ENCODE measurements at places on chromosomes 2 and 18.

DNA sequence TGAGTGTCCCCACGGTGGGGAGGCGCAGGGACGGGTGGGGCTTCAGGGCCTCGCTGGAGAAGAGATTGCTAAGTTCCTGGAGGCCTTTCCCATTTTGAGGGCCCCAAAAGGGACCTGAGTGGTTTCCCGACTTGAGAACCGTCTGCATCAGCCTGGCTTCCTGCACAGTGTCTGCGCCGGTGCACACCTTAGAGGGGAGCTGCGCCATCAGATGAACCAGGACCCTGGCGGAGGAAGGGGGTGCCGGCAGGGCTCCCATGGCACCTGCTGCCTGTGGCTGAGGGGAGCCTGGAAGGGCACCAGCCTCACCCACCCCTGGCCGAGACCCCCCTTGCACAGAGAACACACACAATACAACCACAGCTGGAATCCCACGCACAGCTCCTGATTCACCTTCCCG, 465.1 kb upstream of the MYT1L start:
- no peak for DNase-seq

DNA sequence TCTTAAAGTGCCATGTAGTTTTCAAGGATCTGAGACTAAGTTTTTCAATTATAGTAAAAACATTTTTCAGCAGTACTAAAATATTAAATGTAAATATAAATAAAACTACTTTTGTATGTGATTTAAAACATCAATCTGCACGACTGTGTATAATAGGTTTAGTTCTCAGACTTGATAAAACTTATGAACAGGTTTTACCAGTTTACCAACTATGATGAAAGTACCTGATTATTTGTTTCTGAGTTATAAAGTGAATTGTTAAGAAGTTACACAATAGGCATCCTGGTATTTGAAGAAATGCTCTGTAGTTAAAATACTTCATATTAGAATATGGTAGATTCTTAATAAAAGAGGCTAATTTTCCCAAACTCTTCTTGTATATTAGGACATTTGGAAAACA, 14.8 kb downstream of the RELCH start:
- no peak for DNase-seq

DNA sequence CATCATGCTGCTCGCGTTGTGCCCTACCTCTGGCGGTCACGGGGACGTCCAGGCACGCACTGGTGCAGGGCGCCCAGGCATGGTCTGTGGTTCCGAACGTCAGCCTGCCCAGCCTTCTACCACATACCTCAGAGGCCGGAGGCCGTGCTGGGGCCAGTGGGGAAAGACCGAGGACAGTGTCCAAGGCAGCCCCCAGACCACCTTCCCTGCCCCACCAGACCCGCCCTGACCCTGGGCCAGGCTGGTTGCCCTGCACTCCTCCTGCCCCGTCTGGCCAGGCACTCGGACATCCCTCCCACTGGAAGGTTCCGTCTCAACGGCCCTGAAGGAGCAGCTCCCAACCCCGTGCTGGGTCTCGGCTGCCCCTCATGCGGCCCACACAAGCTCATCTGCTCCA, 32.8 kb downstream of the SLC66A2 start:
- no peak for DNase-seq

DNA sequence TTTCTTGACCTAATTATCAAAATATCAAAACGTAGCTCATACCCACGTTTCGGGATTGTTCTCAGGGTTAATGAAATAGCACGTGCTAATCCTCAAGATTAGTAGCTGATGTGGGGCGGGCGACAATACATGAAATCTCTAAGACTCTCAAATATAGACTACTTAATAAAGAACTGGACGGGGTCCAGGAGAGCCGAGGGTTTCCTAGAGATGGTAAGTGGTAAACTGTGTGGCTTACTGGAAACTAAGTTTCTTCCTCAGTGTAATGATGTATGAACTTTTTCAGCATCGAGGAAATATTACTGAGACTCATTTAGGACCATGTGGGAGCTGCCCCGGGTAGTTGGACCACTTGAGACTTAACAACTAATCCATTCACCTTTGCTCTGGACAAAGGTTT, 453.3 kb upstream of the SALL3 start:
- DNase-seq = no peak

GRCh38 chr2:207565736-207566500, 36.2 kb downstream of the CREB1 start:
- DNase-seq = no peak

DNA sequence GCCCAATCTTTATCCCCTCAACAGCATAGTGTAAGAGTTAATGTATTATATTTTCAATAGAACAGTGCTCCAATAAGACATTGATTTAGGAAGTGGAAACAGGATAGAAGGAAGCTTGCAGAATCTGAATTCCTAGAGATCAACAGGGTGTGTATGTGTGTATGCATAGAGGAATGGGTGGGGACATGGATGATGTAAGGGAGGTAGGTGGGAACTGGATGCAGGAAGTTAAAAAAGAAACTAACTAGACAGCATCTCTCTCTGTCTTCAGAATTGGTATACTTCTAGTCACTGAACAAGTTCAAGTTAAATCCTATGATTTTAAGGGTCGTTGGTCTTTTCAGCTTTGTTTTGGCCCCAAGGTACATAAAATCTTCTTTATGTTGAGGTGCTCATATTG, 196.6 kb downstream of the PMAIP1 start:
- DNase-seq = no peak

- DNase-seq = no peak
Observed at GRCh38 chr2:239758279-239758877, 266.8 kb downstream of the NDUFA10 start.

DNA sequence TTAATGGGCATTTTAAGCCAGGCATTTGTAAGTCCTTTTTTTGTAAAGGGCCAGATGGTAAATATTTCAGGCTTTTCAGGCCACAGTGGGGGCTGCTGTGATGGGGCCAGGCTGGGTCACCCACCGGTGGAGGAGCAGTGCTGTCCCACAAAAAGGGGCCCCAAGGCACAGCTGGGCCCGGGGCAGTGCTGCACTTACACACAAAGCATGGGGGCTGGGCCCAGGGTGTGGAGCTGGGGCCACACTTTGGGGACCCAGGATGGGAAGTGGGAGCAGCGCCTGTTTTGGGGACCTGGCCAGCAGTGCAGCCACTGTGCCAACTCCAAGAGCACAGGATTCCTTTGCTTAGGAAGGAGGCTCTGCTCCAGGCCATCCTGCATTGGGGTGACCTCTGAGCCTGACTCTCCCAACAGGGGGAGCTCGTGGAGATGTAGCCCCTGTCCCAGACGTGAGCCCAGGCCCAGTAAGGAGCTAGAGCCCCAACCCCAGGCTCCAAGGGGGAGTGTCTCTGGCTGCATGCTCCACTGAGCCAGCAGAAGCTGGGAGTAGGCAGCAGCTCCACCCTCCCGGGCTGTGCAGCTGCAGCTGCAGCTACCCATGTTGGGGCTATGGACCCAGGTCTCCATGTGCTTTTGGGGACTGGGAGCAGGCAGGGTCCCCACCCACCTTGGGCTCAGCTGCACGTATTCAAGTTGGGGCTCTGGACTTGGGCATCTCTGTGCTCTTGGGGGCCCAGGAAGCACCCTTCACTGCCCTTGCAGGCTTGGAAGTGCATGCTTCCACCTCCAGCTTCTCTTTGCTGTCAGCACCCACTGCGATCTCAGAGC, 1036.5 kb upstream of the CNTNAP5 start:
- no peak for DNase-seq

DNA sequence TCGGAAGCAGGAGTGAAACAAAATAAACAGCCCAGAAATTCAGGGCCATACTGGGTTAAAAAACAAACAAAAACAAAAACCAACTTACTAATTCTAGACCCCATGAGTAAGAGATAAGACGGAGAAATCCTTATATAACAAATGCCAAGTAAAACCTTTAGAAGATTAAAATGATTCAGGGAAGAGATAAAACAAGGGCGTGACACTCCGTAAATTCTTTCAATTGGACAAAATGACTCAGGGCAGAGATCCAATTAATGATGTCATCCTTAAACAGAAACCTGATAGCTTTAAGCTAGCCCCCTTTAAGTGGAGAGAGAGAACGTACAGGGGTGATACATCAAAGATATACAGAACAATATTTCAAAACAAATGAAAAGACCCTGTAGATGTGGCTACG, 317.4 kb downstream of the NBAS start:
- no peak for DNase-seq

GRCh38 chr2:156907806-156908205, 349.7 kb upstream of the GALNT5 start:
- no peak for DNase-seq

- DNase-seq = no peak
Observed at GRCh38 chr2:205022841-205023240, 477.6 kb downstream of the PARD3B start.

DNA sequence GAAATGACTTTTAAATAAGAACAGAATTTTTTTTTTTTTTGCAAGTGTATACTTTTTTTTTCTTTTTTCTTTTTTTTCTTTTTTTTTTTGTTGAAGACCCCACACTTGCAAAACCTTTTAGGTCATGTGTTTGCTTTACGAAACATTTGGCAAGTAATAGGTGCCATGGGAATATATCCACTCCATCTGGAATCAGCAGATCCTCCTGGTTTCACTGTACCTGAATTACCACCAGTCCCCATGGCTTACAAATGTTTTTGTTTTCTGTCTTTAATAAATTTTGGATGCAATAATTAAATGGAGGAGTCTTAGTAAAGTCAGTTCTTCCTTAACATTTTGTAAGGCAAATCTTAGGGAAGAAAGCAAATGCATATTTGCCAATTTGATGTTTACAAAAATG, 559.7 kb upstream of the ZEB2 start:
- DNase-seq = no peak

DNA sequence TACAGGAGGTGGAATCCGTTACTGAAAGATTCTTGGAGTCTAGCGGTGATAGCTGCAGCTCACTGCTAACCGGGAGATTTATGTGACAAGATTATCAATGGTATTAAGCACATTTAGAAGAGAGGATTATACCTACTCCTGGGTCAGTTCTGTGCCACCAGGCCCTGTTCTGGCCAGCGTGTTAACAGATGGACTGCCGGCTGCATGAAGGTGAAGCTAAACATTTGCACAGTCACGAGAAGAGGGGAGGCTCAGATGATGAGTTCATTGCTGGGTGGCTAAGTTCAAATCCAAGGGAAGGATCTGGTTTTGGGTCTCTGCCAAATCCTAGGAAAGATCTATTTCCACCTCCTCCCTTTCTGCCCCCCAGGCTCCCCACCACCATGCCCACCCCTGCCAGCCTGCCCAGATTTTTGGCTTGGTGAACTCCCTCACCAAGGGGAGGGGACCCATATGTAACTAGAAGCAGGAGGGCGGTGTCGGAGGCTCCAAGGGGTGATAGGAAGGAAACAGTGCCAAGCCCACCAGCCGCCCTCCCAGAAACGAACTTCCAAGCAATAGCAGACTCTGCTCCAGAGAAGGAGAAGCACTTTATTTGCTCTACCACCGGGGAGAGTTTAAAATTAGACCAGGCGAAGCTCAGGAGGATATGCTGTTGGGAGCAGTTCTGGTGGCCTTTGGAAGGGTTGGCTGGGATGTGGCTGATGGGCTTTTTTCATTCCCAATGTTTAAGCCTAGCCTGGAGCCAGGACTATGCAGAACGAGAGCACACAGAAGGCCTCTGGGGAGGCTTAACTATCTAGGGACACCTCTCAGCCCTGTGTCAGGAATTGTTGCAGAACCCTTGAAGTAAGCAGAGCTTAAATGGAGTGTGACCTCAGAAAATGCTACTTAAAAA, 200.5 kb downstream of the KLHL29 start:
- DNase-seq = peak; percentile 59

DNA sequence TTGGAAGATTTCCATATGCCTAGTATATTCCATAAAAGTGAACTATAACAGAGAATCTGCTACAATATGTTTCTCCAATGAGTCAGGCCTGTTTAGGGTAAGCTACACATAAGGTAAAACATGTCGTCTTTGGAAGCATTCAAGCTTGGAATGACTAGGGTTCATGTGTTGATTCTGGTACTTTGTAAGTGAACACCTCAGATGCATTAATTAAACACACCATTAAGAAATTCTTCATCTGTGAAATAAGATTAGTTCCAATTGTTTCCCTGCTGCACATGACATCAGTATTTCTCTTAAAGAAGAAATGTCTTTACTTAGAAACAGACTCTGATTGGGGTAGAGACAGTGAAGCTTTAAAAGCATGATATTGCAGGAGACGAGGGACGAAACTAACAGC, 461.1 kb upstream of the NXPH2 start:
- no peak for DNase-seq

GRCh38 chr18:74242438-74243096, 49.2 kb downstream of the CYB5A start:
- no peak for DNase-seq

- DNase-seq = no peak
Observed at GRCh38 chr2:172293952-172294351, 133.4 kb upstream of the ITGA6 start.

- no peak for DNase-seq
Observed at GRCh38 chr2:108614659-108615058, 80.4 kb downstream of the LIMS1 start.

DNA sequence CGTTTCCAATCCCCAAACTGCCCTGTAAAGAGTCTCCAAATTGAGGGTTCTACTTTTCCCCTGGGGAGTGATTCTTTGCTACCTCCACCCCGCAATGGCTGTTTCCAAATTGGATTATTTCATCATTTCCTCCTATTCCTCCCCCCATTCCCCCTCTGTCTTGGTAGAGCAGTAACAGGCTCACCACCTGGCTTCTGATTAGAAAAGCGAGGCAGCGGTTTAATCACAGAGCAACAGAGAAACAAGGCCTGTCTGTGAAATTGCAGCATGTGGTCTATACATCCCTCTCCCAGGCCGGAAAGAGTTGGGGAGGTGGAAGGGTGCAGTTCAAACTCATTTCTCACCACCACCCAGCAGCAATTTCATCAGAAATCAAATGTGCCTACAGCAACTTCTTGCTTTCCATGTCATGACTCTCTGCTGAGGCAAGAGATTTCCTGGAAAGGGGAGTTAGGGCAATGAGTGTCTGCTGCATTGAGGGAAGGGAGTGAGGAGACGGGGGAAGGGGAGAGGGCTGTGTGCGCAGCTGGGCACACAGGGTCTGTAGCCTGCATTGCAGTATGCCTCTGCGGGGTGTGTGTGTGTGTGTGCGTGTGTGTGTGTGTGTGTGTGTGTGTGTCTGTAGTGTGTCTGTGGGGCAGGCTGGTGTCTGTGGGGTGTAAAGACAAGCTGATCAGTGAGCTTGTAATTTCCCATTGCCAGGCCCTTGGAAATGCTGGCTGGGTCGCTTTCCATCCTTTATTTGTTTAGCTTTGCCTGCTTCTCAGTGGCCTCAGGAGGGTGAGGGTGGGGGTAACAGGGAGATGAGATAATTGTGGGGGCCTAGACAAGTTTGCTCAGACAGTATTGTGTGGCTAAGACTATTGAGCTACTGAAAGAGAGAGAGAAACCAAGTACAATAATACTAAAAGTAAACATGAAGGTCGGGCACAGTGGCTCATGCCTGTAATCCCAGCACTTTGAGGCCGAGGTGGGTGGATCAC, 13.5 kb upstream of the IGFBP2 start:
- no peak for DNase-seq

- DNase-seq = no peak
Observed at GRCh38 chr2:144629935-144630334, 110.0 kb upstream of the ZEB2 start.

GRCh38 chr2:106044021-106044420, 150.1 kb downstream of the UXS1 start:
- DNase-seq = no peak

GRCh38 chr18:43108469-43108868, 7.0 kb downstream of the RIT2 start:
- DNase-seq = no peak

Data from NCI-H187 treated with DMSO at 0.1 percent for 48 hours (cell line).